GM18507 (cell line): ENCODE measurements at places on chromosomes 16 and 17.

GRCh38 chr17:35245196-35245486, 2.3 kb downstream of the SLFN5 start:
- DNase-seq = no peak

GRCh38 chr16:85424260-85425073, 188.7 kb upstream of the GSE1 start:
- no peak for DNase-seq

GRCh38 chr17:74712756-74713155, at the start of gene CD300LF:
TSS of gene CD300LF (minus strand) at chr17:74712923. CDS start at chr17:74712866, 57 bp downstream.
- DNase-seq = no peak

GRCh38 chr16:2473446-2473926, 1.4 kb upstream of the TBC1D24 start:
- no peak for DNase-seq

DNA sequence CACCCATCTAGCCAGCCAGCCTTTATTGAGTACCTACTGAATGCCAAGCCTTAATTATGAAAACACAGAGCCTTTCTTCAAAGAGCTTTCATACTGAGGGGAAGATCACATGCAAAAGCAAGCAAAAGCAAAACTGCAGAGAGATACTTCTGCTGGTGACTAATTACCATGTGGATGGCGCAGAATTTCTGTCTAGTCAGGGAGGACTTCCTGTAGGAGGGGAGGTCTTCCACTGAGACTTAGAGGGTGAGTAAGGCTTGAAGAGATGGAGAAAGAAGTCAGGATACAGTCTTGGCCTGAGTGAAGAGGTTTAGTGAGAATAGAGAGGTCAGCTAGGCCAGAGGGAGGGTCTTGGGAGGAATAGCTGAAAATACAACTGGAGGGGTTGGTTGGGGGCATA, 53.9 kb upstream of the CCL2 start:
- no peak for DNase-seq

- DNase-seq = no peak
Observed at GRCh38 chr17:76499267-76499667, 2.0 kb downstream of the RHBDF2 start.

GRCh38 chr17:62778990-62779681, 29.0 kb downstream of the MARCHF10 start:
- no peak for DNase-seq

GRCh38 chr17:33680472-33680871, 387.4 kb upstream of the ASIC2 start:
- DNase-seq = no peak

- DNase-seq = no peak
Observed at GRCh38 chr16:76474048-76474447, 196.8 kb downstream of the CNTNAP4 start.

DNA sequence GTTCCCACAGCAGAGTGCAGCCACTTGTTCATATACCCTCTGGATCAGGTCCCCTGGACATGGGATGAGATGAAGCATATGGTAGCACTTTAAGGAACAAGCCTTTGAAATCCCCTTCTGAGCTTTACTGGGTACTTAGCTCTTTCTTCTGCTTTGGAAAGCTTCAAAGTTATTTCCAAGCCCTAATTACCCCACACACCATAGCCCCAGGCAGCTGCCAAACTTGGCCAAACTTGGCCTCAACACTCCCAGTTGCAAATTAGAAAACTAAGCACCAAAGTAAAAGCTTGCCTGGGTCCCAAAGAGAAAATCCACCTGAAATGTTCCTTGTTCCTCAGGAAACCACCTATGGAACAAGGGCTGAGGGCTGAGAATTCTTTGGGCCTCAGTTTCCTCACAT, 15.7 kb upstream of the MT4 start:
- DNase-seq = no peak

DNA sequence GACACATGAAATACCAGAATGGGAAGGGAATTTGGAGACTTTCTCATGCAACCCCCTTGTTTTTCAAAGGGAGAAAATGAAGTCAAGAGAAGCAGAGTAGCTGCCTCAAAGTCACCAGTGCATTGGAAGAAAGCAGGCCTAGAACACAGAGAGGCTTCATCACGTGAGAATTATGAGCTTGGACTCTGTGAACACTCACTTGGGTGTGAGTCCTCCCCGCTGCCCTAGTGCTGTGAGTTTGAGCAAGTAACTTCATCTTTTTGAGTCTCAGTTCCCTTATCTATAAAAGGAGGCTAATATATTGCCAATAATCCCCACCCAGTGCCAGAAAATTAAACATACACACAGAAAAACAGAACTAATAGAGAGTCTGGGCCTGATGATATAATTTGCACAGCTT, 315.8 kb downstream of the XYLT1 start:
- no peak for DNase-seq

- no peak for DNase-seq
Observed at GRCh38 chr16:11312718-11313492, 31.8 kb upstream of the PRM1 start.

- no peak for DNase-seq
Observed at GRCh38 chr17:81717766-81718089, 5.6 kb downstream of the SLC25A10 start.

DNA sequence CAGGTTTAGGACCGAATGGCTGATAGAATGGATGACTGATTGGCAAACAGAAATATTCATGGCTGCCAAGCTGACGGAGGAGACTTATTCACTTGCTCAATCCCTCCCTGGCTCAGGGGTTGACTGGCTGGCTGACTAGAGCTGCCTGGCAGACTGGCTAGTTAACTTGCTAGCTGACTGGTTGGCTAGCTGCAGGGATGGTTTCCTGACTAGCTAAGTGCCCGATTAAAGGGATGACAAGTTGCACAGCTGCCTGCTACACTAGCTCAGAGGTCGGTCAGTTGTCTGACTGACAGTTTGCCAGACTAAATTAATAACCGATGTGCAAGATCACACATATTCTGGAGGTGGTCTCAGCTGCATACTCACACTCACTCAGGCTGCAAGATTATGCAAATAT, 1208.4 kb upstream of the CDH8 start:
- DNase-seq = no peak

DNA sequence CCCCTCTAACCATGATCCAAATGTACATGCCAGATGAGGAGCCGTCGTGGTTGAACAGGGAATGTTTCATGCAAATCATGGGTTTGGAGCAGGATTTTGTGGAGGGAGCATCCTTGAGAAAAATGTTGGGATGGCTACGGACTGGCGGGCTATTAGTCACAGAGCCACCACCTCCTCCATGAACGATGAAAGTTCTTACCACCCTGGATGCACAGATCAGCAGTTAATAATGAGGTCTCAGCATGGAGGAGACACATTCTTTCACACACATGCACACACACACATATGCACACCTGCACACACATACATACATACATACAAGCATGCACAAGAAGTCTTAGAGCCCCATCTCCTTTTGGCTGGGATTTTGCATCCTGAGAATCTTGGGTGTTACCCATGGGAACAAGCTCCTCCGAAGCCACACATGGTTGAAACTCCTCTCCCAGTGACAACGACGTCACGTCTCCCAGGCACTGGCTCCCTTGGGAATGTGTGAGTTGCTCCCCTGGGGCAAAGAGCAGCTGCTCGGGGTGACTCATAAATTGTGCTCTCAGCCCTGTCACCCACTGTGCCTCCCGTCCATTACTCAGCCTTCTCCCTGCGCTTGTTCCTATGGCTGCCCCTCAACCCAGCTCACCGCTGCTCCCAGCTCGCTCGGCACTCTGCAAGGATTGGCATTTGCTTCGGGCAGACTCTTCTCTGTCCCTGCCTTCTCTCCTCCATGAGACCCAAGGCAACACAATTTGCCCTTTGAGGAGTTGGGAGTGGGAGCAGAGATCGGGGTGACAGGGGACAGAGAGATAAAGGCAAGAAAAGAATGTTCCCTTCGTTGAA, 344.6 kb downstream of the SOX9 start:
- DNase-seq = peak; percentile 43

GRCh38 chr17:50147841-50148225, 2.6 kb downstream of the PPP1R9B start:
- DNase-seq = no peak

GRCh38 chr16:51143196-51143977, 7.7 kb downstream of the SALL1 start:
- DNase-seq = no peak

DNA sequence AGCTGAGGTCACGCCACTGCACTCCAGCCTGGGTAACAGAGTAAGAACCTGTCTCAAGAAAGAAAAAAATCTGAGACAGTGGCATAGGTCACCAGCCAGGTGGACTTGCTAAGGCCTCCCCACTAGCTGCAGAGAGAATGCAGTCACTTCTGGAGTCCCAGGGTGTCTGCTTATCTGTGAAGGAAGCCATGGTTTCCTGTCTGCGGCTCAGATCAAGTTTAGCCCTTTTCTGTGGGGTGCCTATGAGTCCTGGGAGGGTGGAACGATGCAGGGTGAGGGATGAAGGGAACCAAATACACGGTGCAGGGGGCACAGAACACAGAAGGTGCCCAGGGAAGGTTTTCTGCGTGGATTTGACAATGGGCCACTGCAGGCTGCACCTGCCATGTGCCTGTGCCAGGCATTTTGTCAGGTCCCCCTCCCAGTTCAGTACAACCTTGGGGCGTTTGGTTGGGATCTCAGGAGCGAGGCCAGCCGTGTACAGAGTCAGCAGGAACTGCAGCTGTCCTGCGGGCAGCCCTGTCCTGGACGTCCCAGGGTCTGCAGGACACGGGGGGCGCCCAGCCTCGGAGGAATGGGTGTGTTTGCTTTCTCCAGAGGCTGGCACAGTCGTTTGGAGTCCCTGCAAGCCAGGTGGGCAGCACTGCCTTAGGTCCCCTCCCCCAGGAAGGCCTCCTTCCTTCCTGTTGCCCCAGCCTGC, 41.8 kb downstream of the RAB11FIP4 start:
- no peak for DNase-seq

GRCh38 chr17:34580685-34581445, 1.5 kb downstream of the TMEM132E start:
- no peak for DNase-seq

DNA sequence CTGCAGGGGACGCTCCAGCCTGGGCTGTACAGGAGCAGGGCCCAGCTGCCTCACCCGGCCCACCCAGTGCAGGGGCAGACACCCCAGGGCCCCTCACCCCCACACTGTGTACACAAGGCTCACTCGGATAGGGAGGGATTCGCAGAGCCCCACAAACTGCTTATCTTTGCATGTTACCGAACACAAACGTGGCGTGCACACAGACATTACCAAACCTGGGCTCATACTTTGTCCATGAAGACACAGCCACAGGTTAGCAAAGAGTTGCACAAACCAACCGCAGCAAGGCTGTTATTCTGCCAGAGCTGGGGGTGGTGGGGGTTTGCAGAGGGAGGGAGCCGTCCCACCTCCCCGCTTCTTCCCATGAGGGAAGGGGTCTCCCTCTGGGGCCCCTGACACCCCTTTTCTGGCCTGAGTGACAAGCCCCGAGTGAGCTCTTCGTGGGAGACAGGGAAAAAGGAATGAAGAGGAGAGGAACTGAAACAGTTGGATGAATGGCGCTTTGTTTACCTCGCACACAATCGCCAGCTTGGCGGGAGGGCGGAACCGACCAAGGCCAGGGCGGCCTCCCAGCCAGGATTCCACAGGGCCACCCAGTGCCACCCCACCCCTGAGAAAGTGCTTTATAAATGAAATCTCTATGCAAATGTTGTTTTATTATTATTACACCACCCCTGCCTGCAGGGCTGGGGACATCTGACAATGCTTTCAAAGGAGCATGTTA, 434 bp upstream of the CPSF4L start:
- no peak for DNase-seq

DNA sequence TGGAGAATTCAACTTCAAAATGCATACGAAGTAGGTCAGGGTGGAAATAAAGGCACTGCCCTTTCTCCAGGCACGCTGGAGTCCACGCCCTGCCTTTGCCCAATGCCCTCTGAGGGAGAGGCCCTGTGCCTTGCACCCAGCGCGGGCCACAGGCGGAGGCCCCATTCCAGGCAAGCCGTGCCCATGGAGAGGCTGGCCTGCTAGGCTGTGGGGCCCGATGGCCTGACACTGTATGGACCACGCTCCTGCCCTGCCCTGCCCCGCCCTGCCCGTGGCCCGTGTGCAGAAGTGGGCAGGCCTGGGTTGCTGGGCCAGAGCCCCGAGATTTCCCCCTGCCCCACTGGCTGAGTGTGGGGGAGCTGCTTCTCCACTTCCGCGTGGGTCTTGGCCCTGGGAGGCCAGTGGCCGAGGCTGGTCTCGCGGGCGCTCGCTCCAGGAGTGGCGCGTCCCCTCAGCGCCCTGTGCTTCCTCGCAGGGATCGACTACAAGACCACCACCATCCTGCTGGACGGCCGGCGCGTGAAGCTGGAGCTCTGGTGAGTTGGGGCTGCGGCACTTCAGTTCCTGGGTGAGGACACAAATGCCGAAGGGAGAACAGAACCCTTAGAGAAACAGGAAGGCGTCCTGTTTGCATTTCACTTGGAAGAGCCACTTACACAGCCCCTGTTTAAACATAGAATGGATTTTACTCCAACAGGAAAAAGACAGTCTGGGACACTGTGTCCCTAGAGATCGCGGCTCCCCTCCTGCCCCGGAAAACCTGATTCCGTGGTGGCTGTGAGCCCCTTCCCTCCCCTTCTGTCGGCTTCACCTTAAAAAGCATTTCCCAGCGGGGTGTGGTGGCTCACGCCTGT, 13.8 kb upstream of the WFIKKN1 start:
- no peak for DNase-seq

GRCh38 chr17:34861864-34862263, 99.4 kb downstream of the CCT6B start:
- DNase-seq = no peak

GRCh38 chr16:77955127-77955526, 67.2 kb upstream of the CLEC3A start:
- no peak for DNase-seq

- DNase-seq = no peak
Observed at GRCh38 chr16:78473031-78473699, 373.7 kb downstream of the WWOX start.

DNA sequence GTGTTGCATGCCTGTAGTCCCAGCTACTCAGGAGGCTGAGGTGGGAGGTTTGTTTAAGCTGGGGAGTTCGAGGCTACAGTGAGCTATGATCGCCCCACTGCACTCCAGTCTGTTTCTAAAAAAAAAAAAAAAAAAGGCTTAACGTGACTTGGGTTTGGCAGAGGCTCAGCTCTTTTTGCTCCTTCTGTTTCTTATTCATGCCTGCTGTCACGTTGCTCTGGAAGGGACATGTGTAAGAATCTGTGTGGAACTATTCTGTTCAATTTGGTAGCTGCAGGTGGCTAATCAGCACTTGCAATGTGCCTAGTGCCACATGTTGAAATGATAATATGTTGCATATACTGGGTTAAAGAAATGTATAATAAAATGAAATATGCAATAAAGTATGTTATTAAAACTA, 20.9 kb upstream of the SYT17 start:
- no peak for DNase-seq
